Ascending aorta (tissue), 2 donors: ENCODE measurements at places on chromosomes 11 and 22. TPM values are rescaled to one million over a fixed set of nuclear protein-coding genes. Genes with fewer than 3 reads are reported as not detected.

DNA sequence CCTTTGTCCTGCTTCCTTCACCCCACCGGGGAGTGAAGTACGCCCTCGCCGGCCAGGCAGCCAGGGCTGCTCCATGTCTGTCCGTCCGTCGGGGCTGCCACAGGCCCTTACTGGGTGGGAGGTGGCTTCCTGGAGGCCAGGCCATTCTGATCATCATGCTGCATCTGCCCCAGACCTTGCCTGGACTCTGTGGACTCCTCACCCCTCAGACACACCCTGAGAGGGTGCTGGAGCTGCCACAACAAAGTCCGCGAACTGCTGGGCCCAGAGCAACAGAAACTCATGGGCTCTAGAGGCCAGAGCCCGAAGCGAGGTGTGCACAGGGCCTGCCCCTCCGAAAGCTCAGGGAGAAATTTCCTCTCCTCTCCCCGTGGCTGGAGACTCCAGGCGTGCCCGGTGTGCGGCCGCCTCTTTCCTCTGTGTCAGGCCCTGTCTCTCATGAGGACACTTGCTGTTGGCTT lies 124.2 kb downstream of the KCNQ1OT1 start:
- DNase-seq = no peak

DNA sequence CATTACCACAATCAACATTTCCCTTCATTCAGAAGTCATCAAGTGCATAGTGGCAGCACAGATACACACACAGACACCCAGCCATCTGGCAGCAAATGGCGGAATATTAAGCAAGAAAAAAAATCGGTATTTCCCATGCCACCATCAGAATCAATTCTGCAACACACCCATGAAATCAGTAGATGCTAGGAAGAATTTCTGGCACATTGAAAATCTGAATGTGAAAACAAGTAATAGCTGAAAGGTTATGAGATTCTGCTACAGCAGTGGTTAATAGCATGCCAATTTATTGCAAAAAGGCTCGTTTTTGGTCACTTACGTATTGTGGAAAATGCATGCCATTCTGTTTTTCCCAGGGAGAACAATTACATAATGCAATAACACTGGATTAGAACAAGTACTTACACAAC lies 91.1 kb downstream of the PICALM start:
- DNase-seq = no peak

- no peak for DNase-seq
Measured at GRCh38 chr11:133078012-133078411, 454.3 kb downstream of the OPCML start.

DNA sequence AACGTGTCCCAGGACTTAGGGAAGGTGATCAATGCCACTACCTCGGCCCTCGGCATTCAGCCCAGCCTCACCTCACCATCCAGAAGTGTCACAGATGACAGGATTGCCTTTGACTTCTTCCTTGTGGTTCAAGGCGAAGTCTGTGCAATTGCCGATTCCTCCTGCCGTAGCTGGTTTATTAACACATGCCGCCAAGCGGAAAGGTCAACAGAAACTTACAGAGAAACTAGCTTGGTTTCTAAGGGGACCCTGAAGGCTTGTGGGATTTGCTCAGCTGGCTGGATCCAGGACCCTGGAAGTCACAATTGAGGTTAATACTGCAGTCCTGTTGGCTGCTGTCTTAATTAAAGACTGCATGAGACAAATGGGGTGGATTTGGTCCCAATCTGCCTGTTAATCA lies 65.6 kb downstream of the SHANK2 start:
- DNase-seq = peak; percentile 8

GRCh38 chr22:38554281-38554680 lies 15.7 kb downstream of the DMC1 start:
- no peak for DNase-seq

DNA sequence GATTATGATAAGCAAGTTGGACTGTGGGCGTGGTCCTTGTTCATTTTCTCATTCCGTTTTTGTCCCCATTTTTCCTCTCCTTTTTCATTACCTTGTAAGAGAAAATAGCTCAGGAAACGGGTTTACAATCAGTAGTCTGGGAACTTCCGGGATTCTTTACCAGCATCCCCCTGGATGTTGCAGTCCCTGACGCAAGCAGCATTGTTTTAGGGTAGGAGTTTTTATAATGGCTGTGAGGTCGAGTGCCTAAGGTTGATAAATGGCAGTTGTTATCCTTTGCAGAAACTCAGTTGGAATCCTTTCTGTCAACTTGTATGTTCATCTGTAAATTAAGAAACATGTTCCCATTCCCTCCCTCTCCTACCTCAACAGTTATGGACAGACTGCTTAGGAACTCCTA lies 68.3 kb downstream of the ARHGEF12 start:
- no peak for DNase-seq

DNA sequence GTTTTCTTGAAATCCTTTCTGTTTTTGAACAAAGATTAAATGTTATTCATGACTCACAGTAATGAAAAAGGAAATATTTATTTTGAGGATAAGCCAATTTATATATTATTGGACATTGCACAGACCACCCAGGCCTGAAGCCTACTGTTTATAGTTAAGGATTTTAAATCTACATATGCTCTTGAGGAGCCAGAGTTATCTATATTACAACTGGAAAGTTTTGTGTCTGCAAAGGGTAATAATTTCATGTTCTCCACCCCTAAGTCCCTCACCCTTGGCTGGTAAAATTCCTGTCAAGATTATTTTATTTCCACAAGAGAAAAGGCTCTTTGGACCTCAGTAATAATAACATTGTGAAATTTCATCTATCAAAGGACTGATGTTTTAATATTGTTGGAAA lies 228.2 kb downstream of the TMEM135 start:
- DNase-seq = no peak

DNA sequence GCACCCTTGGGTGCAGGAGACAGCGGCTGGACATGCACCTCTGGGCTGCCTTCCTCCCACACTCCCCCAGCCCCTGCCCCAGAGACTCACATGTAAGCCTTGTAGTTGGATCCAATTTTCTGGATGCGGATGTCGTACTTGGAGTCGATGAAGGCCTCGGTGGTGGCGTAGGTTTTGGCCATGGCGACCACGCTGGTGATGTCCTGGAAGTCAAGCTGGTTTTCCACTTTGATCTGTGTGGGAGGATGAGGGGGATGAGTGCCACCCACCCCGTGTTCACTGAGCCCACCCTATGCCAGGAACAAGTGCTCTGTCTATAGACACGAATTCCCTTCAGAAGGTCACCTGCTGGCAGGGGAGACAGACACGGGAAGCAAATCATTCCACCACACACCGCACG lies 66.9 kb downstream of the FBXO7 start:
- no peak for DNase-seq

GRCh38 chr22:19728271-19728670 lies 4.9 kb downstream of the GP1BB start:
- DNase-seq = no peak

GRCh38 chr22:25021976-25022711 lies 69.6 kb downstream of the KIAA1671 start:
- no peak for DNase-seq

- no peak for DNase-seq
Measured at GRCh38 chr11:133790995-133791394, 54.3 kb downstream of the SPATA19 start.

DNA sequence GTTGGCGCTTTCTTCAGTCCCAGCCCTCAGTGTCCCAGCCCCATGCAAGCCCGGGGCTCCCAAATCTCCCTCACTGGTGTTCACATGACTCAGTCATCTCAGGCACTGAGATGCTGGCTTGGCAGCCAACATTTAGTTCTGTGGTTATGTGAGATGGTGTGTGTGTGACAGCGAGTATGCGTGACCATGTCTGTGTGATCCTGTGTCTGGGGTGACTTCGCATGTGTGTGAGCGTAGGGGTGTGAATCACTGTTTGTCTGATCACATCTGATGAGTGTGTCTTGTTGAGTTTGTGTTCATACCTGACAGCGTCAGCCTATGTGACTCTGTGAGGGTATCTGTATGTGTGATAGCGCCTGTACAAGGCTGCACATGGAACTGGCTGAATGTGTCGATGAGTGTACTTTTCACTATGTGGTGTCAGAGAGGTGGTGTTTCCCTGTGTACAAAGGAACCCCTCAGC lies 16.2 kb downstream of the CREB3L1 start:
- DNase-seq = peak; percentile 65

- no peak for DNase-seq
Measured at GRCh38 chr11:9878936-9879335, 215.1 kb downstream of the SWAP70 start.

- DNase-seq = no peak
Measured at GRCh38 chr11:124233376-124233775, 7.5 kb upstream of the OR8G1 start.

- no peak for DNase-seq
Measured at GRCh38 chr22:40758390-40758789, 60.8 kb downstream of the SLC25A17 start.

- no peak for DNase-seq
Measured at GRCh38 chr11:70577948-70578347, 179.6 kb downstream of the CTTN start.

GRCh38 chr11:46188017-46188416 lies 66.8 kb upstream of the PHF21A start:
- no peak for DNase-seq

ANO5 gene
- total RNA-seq = not detected

CNGA4 gene
- not detected for total RNA-seq

CD3E gene
- not detected for total RNA-seq

MFNG gene
- total RNA-seq = 101 TPM

RCOR2 gene
- total RNA-seq = not detected

PDGFB gene
- 8.9 TPM for total RNA-seq

BIRC3 gene
- 2.8 TPM for total RNA-seq

TSSK2 gene
- total RNA-seq = not detected

CHRDL2 gene
- total RNA-seq = not detected
